Right ventricle myocardium superior (tissue), 1 donor: ENCODE measurements at places on chromosomes 12 and 14.
A peak's percentile ranks its signal among the peaks of the same experiment; 100 is the strongest.

GRCh38 chr14:69924201-69924600 is 45.0 kb downstream of the SMOC1 start:
- no peak for DNase-seq

DNA sequence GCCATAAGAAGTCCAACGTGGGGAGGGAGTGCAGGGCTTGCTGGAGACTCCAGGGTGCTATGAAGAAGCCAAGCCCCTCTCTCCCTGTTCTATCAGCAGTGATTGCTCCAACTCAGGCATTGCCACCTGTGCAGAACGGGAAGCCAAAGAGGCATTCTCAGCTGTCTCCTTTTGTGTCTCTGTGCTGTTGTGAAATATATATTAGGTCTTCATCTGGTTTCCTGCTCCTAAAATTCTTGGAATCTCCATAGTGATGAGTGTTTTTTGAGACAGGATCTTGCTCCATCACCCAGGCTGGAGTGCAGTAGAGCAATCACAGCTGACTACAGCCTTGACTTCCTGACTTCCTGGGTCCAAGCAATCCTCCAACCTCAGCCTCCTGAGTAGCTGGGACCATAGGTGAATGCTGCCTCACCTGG is 51.2 kb upstream of the AEBP2 start:
- DNase-seq = no peak

- DNase-seq = no peak
Observed at GRCh38 chr12:52354200-52354599, 13.1 kb downstream of the KRT85 start.

GRCh38 chr12:51593539-51593938 is 2.5 kb downstream of the SCN8A start:
- DNase-seq = no peak

- no peak for DNase-seq
Observed at GRCh38 chr12:110134691-110135411, 10.7 kb downstream of the IFT81 start.

- no peak for DNase-seq
Observed at GRCh38 chr14:63596998-63597658, 44.5 kb downstream of the WDR89 start.

GRCh38 chr14:99522934-99523703 is 41.9 kb downstream of the CCNK start:
- DNase-seq = peak; percentile 39

- DNase-seq = no peak
Observed at GRCh38 chr12:20601668-20602280, 93.4 kb upstream of the SLCO1C1 start.

DNA sequence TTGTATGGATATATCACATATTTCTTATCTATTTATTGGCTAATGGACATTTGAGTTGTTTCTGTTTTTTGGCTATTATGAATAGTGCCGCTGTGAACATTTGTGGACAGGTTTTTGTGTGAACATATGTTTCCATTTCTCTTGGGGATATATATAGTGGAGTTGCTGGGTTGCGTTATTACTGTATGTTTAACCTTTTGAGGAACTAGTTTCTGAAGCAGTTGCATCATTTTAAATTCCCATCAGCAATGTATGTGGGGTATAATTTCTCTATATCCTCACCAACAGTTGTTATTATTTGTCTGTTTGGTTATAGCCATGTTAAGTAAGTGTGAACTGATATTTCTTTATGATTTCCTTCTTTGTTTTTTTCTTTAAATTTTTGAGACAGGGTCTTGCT is 10.7 kb downstream of the TCTN2 start:
- DNase-seq = no peak

GRCh38 chr12:94157981-94158411 is 9.6 kb downstream of the PLXNC1 start:
- DNase-seq = no peak

DNA sequence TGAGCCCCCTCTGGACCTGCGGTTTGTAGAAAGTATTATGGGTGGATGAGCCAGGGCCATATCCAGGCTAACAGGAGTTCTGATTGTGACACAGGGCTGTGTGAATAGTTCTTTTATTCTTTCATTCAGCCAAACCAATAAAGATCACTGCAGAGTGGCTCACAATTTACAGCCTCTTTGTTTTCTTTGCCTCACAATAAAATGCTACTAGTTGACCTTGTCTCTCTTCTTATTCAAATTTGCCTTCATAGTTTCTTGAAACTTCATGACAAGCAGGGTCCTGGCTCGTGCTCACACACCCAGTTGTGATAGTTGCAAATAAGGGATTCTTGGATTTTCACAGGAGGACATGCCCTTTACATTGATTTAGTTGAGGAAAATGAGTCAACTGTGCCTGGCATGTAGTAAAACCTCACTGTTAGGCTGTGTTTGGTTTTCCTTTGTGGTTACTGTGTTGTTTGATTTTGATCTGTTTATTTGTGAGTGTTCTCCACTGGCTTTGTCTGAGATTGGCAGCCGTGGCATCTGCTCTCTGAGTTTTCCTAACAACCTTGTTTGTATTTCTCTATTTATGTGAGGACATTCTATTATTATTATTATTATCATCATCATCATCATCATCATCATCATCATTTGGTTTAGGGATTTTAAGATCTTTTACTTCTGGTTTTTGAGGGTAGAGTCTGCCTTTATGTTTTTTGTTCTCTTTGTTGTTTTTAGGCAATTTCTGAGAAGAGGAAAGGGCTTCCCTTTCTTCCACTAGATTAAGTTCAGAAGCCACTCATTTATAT is 2.7 kb upstream of the KRT6B start:
- DNase-seq = no peak

GRCh38 chr12:62629413-62629812 is 162.8 kb downstream of the MON2 start:
- no peak for DNase-seq

GRCh38 chr14:68492381-68493151 is 300.3 kb downstream of the ZFP36L1 start:
- no peak for DNase-seq

DNA sequence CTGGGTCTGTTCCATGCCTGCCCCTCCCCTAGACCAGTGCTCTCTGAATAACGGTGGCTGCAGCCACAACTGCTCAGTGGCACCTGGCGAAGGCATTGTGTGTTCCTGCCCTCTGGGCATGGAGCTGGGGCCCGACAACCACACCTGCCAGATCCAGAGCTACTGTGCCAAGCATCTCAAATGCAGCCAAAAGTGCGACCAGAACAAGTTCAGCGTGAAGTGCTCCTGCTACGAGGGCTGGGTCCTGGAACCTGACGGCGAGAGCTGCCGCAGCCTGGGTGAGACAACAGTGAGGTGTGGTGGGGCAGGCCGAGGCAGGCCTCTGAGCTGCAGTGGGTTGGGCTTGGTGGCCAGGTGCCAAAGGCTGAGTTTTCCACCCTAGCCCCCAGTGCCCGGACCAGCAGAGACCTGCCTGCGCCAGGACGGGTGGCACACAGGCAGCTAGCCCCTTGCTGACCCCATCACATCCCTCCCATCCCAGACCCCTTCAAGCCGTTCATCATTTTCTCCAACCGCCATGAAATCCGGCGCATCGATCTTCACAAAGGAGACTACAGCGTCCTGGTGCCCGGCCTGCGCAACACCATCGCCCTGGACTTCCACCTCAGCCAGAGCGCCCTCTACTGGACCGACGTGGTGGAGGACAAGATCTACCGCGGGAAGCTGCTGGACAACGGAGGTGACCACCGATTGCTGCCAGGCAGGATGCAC is 28.2 kb upstream of the LRP1-AS start:
- peak; percentile 92 for DNase-seq

- DNase-seq = no peak
Observed at GRCh38 chr14:93926245-93926872, 785 bp upstream of the FAM181A start.

DNA sequence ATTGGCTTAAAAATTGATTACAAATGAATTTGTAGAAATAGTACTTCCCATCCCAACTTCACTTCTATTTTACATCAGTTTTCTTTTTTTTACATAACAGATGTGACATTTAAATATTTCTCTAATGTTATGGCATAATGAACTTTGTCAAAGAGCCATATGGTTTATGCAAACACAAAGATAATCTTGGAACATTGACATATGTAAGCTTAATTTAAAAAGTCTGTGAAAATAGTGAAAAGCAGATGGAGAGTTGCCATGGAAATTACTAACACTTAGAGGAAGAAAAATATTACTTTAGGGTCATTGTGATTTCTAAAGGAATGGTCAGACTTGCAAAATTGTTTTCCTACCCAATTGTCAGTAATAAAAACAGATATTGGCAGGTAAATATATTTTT is 232.4 kb downstream of the AEBP2 start:
- no peak for DNase-seq

DNA sequence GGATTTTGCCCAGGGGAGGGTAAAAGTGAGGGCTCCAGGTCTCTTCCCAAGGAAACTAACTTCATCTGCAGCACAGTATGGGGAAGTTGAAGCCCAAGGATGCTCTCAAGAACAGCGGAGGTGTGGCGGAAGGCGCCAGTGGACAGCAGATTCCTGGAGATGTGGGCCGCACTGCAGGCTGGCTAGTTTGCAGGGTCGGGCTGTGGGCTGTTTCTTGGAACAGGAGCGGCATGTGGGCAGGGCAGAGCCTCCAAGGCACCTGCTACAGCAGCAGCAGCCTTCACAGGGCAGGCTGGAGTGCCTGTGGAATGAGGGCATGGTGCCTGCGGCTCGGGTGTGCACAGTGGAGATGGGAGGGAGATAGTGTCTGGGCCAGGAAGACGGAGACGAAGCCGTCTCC is 100.0 kb upstream of the SFSWAP start:
- no peak for DNase-seq

DNA sequence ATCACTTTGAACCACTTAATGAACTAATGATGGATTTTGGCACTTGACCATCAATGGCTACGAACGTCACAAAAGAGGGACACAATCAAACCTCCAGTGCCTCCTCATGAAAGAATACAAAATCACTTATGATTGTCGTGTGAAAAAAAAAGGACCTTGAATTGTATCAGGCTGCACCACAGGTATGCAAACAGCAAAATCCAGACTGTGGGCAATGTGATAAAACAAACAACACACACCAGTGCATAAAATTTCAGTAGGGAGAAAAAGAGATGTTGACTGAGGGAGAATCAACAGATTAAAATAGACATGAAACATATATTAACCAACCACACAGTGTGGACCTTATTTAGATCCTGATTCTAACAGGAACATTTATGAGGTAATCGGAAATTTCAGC is 2.6 kb downstream of the TSPAN8 start:
- DNase-seq = no peak

DNA sequence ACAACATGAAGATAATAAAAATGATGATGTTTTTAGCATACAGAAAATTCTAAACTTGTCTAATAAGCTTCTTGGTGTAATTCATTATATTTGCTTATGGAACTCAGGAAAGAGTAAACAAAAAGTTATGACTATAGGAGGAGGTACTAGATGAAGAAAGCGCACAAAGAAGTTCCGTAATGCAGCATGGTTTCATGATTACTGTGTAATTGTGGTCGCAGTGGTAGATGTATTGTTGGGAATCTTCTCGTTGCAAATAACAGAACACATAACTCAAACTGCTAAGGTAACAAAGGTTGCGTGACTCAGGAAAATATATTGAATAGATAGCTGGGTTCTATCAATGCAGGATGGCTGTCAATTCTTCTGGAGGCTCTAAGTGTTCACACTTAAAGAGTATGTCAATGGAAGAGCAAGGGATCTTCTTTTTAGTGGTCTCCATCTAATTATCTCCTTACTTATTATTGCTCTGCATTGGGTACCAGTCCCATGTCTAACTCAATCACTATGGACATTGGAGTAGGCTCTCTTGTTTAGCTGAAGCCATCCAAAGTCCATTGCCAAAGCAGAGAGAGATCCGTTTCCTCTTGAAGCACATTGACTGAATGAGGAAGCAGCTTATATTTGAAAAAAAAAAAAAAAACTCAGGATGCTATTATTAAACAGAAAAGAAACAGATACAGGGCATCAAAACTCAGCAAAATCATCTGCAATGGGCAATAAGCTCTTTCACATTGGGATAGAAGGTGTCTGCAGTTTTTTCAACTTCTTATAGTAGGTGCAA is 283.4 kb upstream of the ATP2B1 start:
- DNase-seq = no peak
